NCI-H510A treated with DMSO at 0.1 percent for 48 hours (cell line): ENCODE measurements at places on chromosomes 11 and 22.

DNA sequence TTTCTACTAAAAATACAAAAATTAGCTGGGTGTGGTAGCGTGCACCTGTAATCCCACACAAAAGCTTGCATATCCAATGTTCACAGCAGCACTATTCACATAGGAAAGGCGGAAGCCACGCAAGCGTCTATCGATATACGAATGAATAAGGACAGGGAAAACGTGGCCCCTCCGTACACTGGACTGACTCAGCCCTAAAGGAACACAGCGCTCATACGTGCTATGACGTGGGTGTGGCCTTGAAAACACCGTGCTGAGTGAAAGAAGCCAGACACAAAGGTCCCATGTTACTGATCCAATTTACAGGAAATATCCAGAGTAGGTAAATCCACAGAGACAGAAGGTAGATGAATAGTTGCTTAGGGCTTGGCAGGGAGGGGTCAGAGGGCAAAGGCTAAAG lies 7.0 kb downstream of the LMF2 start:
- DNase-seq: no peak

GRCh38 chr11:47467357-47467756 lies 18.4 kb upstream of the RAPSN start:
- DNase-seq: peak; percentile 25

DNA sequence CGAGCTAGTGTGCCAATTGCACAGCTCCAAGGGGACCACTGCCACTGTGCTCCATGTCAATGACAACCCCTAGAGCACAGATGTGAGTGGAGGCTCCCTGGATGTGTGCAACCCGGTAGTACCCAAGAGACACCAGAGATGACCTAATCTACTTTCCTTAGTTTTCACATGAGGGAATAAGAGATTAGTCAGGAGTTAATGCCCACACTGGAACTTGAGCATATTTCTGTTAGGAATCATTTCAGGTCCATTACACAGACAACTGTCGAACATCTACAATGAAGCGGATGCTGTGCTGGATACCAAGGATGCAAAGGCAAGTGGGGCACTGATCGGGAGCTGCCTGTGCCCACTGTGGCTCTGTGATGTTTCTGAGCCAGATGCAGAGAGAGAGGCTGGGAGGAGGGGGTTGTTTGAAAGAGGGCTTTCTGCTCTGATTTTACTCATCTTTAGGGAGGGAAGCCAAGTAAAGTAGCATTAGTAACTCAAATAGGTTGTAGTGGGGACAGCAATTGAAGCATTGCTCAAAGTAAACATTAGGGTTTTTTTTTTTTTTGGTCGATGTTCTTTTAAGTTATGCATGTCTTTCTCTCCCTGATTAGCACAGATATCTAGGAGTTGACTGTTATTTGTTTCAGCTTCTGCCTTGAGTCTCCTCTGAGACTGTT lies 82.5 kb upstream of the SORL1-AS1 start:
- DNase-seq: no peak

DNA sequence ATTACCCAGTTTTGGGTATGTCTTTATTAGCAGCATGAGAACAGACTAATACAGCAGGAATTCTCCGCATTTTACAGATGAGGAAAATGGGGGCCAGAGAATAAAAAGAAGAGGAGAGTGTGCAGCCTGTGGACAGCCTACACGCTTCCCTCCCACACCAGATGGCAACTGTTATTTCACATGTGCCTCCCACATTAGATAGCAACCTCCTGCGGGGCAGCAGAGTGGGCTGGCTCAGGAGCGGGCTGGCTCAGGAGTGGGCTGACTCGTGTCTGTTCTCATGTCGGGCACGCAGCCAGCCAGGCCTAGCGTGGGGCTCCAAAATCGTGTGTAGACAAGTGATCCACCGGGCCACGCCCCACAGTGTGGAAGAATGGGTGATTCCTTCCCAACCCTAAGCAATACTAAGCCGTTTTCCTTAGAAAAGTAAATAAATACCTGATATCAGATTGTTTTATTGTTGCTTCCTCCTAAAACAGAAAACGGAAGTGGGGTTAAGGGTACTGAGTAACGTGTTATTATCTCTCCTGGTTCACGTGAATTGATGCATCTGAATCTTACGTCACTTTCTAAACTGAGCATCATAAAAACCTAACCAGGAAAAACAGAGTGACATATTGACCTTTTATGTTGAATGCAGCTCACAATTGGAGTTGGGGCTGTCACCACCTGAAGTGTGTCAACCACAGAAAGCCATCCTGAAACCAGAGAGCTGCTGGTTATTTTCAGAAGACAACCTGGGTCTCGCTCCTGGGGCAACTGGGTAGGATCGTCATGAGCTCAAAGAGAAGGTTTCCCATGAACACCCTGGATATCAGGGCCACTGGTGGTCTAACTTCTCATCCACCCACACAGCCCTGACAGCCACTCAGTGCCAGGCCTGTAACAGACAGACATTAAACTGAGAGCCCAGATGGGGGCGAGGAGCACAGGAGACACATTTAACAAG lies 3.3 kb downstream of the TTLL1 start:
- DNase-seq: no peak

DNA sequence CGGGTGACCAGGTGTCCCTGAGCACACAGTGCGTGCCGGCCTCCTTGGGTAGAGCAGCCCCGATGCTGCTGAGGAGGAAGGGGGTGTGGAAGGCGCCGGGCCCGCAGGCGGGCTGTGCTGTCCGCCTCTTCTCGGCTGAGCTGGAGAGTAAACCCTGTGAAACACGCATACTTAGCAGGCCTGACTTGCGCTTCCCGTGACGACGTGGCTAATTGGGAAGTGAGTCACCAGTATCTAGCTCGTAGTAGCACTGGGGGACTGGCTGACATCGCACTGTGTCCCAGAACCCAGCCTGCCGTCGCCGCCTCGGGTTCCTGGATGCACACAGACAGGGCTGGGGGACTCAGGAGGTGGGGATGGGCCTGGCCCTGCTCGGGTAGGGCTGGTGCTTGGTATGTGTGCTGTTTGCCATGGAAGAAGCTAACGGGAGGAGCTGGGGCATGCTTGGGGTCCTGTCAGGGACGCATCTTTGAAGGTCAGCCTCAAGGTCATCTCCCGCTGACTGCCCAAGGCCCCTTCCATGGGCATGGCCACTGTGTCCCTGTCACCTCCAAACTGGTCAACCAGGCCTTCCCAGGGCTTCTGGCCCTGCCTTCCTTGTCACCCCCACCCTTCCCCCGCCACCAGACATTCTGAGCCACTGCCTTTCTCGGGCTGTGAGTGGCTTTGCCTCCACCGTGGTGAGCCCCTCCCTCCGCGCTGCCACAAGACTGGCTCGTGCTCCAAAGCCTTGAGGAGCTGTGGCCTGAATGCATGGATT lies 1327.0 kb downstream of the BRD1 start:
- DNase-seq: peak; percentile 7

DNA sequence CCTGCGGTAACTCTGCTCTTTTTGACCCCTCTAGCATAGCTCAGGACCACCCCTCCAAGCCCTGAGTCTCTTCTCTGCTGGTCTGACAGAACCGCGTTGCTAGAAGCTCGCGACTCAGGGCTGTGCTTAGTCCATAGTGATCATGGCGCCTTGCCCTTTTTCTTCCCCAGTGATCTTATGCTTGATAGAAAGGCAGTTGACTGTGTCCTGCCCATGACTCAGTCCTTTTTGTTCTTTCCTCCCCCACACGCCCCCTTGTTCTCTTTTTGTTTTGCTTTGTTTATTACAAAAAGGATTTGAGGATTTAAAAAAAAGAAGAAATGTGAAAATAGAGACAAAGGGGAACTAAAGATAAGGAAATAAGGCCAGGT lies 17.5 kb downstream of the IL17RA start:
- no peak for DNase-seq

DNA sequence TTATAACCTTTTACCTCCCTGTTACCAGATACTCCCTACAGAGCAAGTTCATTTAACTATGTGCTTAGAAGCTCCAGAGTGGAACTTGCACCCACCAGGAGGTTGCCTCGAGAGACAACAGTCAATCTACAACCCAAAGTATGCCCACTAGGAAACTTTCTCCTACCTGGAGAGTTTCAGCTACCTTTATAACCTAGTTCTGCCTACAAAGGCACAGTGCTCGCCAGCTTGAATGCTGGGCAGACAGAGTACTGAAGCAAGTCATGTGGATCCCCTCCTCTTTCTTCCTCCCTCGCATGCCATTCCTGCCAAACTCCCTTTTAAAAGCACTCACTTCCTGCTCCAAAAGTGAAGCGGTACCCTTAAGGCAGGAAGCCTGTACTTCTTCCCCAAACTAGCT lies 258.9 kb downstream of the SWAP70 start:
- no peak for DNase-seq

DNA sequence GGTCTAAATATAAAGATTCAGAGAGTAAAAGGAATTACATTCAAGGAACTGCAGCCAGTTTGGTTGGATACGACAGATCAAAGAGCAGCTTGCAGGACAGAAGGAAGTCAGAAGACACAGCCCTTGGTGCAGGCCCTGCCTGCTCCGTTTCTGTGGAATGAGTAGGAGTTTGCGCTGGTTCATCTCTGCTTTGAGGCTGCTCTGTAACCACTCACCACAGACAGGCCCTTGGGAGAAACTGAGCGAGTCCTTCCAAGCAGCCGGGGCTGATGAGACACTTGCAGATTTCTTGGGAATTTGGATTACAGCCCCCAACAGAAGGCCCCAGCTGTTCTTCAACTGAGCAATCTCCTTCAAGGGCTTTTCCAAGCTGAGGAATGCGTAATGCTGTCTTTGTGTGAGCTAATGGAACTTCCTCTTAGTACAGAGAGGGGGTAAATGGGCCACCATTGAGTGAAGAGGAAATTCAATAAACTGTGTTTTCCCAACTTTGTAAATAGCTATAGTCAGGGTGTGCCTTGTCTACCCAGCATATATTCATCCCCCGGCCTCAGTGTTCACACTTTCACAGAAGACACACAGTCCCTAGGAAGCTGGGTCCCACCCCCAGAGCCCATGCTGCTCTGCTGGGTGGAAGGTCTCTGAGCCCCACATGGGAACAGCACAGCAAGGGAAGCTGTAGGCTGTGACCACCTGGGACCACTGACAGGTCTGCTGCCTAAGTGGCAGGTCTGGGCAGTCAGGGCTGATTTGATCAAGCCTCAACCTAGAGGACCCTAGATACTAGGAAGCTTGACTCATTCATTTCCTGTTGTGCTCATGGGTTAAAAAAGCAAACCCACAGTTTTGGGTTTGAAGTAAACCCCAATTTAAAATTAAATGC lies 16.6 kb downstream of the IL10RA start:
- no peak for DNase-seq

DNA sequence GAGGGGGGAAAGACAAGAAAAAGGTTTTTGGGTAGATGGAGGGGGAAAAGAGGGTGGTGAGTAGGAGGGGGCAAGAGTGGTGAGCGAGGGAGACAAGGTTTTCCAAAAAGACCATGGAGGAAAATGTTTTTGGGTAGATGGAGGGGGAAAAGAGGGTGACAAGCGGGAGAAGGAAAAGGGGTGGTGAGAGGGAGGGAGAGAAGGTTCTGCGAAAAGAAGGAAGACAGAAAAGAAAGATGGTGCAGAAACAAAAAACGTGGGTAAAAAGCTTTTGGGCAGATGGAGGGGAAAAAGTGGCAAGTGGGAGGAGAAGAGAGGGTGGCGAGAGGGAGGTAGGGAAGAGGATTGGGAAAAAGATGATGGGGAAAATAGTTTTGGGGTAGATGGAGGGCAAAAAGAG lies 116.0 kb upstream of the SERPIND1 start:
- no peak for DNase-seq

GRCh38 chr22:43296276-43296902 lies 46.8 kb downstream of the SCUBE1 start:
- DNase-seq: no peak
